ENCODE measurements at places on chromosomes 2 and 18. TPM values are rescaled to one million over a fixed set of nuclear protein-coding genes. Genes with fewer than 3 reads are reported as not detected.

GRCh38 chr2:235510318-235510717 is 16.5 kb downstream of the AGAP1 start:
- DNase-seq = no peak

GRCh38 chr2:8954990-8955389 is 48.5 kb downstream of the MBOAT2 start:
- DNase-seq = no peak

The LOXL3 gene
- 2.0 TPM for total RNA-seq

- DNase-seq = no peak
Measured at GRCh38 chr18:55795101-55795669, 207.2 kb upstream of the TCF4 start.

DNA sequence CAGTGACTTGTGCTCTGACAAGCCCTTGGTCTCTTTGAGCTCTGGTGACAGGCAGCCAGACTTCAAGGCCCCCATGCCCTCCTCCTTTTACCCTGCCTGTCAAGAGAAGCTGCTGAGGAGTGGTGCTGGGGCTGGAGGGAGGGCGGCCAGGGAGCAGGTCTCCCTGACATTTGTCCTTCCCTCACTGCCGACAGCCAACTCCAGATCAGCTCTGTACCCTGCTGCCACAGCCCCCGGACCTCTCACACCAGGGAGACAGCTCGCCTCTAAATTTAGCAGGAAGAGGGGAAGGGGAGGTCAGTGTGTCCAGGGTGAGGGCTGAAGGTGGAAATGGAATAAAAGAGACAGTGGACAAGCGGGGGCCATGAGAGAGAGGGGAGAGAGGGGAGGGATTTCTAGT is 155.8 kb downstream of the TDRD15 start:
- DNase-seq = no peak

DNA sequence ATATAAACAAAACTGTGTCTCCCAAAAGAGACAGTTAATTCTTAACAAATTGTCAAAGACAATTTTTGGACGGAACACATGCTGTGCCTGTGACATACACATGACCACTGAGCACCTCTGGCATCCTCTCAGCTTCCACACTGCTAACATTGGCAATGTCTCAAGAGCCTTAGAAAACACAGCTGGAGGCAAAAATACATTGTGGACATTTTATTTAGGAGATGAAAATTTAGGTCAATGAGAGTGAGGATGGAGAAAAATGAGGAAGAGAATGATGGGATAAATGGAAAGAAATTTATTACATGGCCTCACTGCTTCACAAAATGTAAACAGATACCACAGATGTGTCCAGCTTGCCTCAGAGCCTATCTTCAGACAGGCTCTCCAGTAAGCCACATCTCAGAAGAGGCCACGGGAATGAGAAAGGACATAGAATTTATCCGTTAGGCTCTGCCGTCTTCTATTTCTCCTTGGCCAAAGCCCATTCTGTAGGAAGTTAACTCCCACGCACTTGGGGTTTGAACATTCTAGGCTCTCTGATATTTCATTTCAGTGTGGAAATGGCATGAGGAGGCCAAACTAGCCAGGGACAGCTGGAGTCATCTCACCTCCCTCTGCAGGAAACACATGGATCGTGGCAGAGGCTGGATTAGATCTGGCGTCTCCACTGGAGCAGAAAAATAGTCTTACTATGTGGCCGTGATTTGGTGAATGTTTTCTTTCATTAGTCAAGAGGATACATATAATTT is 519.4 kb upstream of the DSEL start:
- no peak for DNase-seq

The PDCD1 gene
- total RNA-seq = 69.1 TPM

DNA sequence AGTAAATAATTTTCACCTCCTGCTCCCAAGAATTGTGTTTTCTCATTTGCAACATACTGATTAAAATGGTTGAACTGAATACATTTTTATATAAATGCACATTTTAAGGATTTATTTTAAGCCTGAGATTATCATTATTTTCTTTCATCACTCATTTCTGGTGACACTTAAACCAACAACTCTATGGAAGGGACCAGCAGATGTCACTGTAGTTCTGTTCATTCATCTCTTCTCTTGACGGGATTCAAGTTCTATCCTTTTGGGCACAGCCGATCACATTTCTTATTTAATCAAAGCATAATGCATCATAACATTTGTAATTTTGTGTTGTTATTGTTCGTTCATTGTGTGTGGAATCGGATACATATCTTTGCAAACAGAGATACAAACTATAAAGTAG is 417.9 kb downstream of the HRH4 start:
- DNase-seq = no peak

GRCh38 chr2:129728035-129728972 is 251.2 kb upstream of the RAB6C start:
- DNase-seq = no peak

DNA sequence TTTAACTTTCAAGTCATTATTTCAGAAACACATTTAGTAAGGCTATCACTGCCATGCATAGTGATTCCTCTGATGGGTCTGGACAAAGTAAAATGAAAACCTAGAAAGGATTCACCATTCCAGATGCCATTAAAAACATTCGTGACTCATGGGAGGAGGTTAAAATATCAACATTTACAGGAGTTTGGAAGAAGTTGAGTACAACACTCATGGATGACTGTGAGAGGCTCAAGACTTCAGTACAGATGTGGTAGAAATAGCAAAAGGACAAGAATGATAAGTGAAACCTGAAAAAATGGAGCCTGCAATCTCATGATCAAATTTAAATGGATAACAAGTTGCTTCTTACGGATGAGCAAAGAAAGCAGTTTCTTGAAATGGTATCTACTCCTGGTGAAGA is 5.8 kb upstream of the TWSG1 start:
- DNase-seq = no peak

GRCh38 chr2:12651641-12652040 is 65.1 kb upstream of the TRIB2 start:
- DNase-seq = no peak

The MPP4 gene
- total RNA-seq = not detected

The IL36RN gene
- total RNA-seq = not detected

DNA sequence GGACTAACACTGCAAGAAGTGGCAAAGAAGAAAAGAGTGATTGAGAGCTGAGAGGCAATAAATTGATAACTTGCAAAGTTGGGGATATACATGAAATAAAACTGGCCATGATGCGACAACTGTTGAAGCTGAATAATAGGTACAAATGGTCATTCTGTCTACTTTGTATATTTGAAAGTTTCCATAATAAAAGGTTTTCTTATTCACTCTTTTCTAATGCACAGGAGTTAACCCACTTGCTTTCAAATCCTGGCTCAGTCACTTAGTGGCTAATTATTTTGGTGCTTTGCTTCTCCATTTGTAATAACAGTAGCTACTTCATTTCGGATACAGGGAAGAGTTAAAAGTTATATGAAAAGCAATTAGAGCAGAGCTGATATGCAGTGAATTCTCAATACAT is 159.7 kb upstream of the WDSUB1 start:
- DNase-seq = no peak

The SP5 gene
- not detected for total RNA-seq
